ENCODE measurements at places on chromosomes 5 and 9.

GRCh38 chr5:6757414-6757969, 44.3 kb downstream of the TENT4A start:
- peaks cover 22% of the 10 kb centered on the region for H3K36me3 ChIP-seq
- H3K4me3 ChIP-seq = no peak overlapping the region
- no peaks in the 10 kb centered on the region for H3K4me1 ChIP-seq
- H3K27ac ChIP-seq = no peak overlapping the region

- H3K36me3 ChIP-seq = no peaks in the 10 kb centered on the region
- H3K4me3 ChIP-seq = no peak overlapping the region
- H3K4me1 ChIP-seq = no peaks in the 10 kb centered on the region
Observed at GRCh38 chr9:72960446-72960845, 7.6 kb upstream of the ALDH1A1 start.

DNA sequence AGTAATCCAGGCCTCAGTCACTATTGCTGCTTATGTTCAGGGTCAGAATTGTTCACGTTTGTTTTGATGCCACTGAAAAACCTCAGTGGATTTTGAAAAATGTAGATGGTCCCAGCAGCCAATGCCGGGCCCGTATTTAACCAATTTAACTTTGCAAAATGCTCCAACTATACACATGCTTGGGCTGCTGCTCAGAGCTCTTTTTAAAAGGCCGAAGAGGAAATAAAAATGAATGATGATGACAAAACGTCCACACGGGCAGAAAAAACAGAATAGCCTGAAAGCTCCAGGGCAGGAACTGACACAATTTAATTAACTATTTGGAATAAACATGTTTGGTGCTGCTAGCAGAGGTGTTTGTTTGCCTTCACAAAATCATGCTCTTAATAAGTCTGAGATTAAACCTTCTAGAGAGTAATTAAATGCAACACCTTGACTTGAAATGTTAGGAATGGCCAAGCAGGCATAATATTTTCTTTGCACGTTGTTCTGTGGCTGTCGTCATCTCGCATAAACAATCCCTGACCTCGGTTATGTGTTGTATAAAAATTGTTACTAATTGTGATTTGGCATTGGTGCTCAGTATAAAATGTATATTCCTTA, 152.7 kb downstream of the SLIT3 start:
- H3K4me3 ChIP-seq = no peak overlapping the region
- peaks cover 59% of the 10 kb centered on the region for H3K27me3 ChIP-seq
- no peaks in the 10 kb centered on the region for H3K36me3 ChIP-seq
- no peak overlapping the region for H3K27ac ChIP-seq

DNA sequence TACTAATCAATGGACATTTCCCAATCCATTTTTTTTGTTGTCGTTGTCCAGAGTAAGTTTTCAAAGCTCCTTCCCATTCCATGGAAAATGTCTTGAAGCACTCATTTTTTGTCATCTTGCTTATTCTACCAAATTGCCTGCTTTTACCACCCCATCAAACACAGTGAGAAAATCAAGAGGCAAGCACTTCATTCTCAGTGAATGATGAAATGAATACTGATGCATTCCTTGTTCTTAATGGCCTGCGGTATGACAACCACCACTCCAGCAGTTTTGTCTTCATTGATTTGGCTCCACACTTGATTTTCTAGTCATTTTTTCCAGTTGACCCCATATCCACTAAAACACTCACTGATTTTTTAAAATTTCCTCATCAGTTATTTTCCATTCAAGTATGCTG, 193.5 kb upstream of the ANKH start:
- no peaks in the 10 kb centered on the region for H3K36me3 ChIP-seq
- DNase-seq = no peak
- no peak overlapping the region for H3K27ac ChIP-seq
- no peaks in the 10 kb centered on the region for H3K27me3 ChIP-seq
- H3K4me3 ChIP-seq = no peak overlapping the region

GRCh38 chr5:64653766-64654560, 36.3 kb upstream of the SHISAL2B start:
- no peak overlapping the region for H3K27ac ChIP-seq
- H3K4me3 ChIP-seq = no peak overlapping the region
- no peaks in the 10 kb centered on the region for H3K27me3 ChIP-seq
- DNase-seq = no peak
